ENCODE measurements at places on chromosomes 7 and 10.

GRCh38 chr10:2214092-2214491 is 476.8 kb upstream of the ADARB2 start:
- no peak for DNase-seq

DNA sequence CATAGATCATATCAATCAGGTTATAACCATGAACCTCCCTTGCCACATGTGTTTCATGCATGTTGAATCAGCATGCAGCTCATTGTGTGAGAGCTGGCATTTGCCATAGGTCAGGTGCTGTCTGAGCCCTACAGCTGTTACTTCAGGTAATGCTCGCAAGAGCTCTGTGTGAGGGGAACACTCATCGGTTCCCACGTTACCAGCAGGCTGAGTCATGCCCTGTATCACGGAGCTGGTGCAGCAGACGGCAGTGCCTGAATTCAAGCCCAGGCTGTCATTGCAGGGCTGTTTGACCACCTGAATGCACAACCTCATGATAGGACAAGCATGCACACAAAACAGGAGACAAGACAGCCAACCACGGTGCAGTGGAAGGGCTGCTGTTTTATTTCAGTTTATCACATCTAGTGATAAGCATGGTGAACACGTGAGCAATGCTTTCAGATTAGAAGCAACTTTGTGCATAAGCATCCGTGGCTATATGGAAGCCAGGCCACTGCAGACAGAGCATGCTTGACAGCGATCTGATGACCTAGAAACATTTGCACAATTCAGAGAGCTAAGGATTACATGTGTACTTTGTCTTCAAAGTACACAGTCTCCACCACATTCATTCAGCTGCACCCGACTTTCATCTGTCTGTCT is 56.4 kb upstream of the PFKP start:
- DNase-seq = no peak

GRCh38 chr10:68601501-68602265 is 41.5 kb downstream of the TET1 start:
- DNase-seq = no peak

DNA sequence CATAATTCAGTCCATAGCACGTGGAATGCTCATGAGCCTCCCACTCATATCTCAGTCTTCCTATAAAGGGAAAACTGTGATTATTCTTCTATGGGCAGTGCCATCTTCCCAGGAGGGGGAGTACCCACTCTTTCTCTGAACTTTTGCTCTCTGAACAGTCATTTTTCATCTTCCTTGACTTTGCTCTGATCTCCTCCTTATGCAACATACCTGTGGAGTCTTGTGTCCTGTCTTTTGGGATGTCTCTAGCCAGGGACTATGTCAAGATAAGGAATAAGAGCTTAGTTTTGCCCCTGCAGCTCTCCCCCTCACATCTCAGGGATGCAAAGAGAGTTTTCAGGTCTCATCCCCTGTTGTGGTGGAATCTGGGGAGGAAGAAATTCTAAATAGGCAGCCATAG is 27.6 kb downstream of the LSMEM1 start:
- no peak for DNase-seq

- DNase-seq = no peak
Measured at GRCh38 chr7:68770649-68771048, 827.6 kb upstream of the AUTS2 start.

- DNase-seq = no peak
Measured at GRCh38 chr10:73975388-73975787, 22.5 kb upstream of the VCL start.

- DNase-seq = no peak
Measured at GRCh38 chr7:48511080-48511479, 339.8 kb downstream of the ABCA13 start.

GRCh38 chr10:97883092-97883485 is 33.4 kb downstream of the GOLGA7B start:
- DNase-seq = no peak

- DNase-seq = no peak
Measured at GRCh38 chr10:30384701-30385201, 35.7 kb upstream of the MTPAP start.

DNA sequence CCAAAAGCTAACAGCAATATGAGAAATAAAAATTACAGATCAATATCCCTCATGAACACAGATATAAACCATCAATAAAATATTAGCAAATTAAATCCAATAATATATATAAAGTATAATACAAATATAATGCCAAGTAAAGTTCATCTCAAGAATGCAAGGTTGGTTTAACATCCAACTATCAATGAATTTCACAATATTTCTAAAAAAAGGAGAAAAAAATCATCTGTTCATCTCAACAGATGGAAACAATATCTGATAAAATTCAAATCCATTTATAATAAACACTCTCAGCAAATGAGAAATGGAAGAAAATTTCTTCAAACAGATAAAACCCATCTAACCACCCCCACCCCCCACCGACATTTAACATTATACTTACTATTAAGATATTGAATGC is 86.9 kb downstream of the SIRT1 start:
- no peak for DNase-seq

DNA sequence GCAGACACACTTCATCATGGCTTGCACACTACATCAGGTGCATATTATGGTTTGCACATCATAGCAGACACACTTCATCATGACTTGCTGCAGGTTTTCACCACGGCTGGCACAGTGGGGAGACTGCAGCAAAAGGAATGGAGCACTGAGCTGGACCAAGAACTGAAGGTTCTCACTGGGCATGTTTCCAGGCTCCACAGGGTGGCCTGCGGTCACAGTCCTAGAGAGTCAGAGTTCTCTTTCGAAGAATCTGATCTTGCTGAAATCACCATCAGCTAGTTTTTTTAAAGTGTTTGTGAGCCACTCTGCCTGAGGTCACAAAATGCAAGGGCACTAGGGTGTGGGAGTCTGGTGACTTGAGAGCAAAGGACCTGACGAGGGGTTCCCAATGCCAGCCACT is 140.4 kb upstream of the NPY start:
- DNase-seq = no peak

- no peak for DNase-seq
Measured at GRCh38 chr7:80106498-80107113, 28.0 kb upstream of the GNAI1 start.

- DNase-seq = no peak
Measured at GRCh38 chr7:127798769-127799372, 146.9 kb downstream of the SND1 start.

DNA sequence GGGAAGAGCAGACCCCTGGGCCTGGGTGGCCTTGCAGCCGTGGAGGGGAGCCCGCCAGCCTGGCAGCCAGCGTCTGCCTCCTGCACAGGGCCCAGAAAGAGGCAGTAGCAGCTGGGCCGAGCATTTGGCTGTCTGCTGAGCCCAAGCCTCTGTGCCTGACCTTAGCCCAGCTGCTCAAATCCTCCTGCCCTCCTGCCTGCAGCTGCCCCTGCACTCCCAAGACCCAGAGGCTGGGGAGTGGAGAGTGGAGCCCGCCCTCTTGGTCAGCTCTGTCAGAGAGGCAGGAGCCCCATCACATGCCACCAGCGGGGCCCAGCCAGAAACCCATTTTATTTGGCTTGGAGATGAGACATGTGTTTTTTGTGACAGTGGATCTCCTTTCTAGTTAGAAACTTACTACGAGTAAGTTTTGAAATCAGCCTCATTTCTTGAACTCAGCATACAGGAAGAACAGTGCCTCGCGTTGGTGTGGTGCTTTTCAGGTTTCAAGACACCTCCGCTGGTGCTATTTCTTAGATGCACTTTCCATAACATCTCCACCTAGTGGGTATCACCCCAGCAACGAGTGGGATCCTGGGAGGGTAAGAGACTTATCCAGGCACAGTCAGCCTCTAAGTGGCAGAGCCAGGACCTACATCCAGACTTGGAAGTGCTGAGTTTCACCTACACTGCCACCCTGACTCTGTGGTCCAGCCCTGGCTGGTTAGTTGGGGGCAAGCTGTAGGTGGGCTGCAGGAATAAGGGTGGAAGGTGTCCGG is 477.1 kb downstream of the RPS24 start:
- DNase-seq = no peak

DNA sequence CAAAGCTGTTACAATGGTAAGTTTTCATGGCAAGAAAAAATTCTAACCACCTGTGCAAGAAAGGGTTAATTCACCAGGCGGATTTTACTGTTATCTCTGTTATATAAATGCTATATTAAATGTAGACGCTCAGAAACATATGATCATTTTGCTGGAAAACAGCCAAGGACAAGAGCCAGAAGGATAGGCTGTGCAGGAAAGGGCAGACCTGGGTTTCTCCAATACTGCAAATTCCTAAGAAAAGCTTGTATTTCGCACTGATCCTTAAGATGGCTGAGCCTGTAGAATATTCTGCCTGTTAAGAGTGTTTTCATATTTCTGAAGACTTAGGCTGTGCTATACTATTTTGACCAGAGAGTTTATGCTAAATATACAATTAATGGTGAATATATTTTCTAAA is 564.1 kb upstream of the KCND2 start:
- DNase-seq = no peak

- DNase-seq = peak; percentile 94
Measured at GRCh38 chr7:66047426-66047825, 28.2 kb upstream of the ASL start.

DNA sequence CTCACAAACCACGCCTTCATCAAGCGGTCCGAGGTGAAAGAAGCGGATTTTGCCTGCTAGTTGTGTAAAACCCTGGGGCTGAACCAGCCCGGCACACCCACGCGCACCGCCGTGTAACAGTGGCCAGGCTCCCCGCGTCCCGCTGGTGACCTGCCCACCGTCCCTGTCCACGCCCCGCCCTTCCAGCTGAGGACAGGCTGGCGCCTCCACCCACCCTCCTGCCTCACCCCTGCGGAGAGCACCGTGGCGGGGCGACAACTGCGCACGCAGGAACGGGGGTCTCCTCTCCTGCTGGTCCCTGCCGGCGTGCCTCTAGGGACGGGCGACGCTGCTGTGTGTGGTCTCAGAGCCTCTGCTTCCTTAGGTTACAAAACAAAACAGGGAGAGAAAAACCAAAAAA is 16.9 kb upstream of the TSPAN33 start:
- no peak for DNase-seq

- no peak for DNase-seq
Measured at GRCh38 chr7:16587129-16587528, 58.4 kb downstream of the ANKMY2 start.

GRCh38 chr7:73565675-73566340 is 8.3 kb upstream of the BCL7B start:
- DNase-seq = no peak

GRCh38 chr7:27147199-27148030 is at the start of gene HOXA6:
Gene HOXA6 (minus strand): TSS chr7:27147774. CDS start chr7:27147749, 25 bp downstream.
- DNase-seq = no peak

DNA sequence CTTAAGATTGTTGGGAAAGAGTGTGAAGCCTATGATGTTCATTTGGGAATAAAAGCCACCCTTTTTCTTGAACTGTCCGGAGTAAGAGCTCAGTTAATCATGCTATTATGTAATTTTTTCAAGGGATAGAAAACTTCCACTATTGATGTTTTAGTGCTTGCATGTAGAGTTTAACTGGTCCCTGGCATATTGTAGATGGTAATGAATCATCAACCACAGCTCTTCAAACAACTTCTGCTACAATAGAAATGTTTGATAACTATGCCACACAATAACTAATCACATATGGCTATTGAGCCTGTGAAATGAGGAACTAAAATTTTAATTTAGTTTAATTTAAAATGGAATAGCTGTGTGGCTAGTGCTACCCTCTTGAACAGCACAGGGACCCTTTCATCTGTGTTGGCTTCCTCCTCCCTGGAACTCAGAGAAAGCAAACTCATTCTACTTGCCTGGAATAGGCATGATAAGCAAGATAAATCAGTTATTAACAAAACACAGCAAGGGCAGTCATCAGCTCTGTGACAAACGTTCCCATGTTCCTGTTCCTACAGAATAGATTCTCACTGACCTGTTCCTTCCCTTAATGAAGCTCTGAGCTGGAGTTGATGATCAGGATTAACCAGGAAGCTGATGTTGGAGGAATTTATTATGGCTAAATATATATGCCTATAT is 4.9 kb upstream of the SRI start:
- peak; percentile 54 for DNase-seq

- no peak for DNase-seq
Measured at GRCh38 chr7:4699841-4700240, 17.7 kb downstream of the FOXK1 start.

DNA sequence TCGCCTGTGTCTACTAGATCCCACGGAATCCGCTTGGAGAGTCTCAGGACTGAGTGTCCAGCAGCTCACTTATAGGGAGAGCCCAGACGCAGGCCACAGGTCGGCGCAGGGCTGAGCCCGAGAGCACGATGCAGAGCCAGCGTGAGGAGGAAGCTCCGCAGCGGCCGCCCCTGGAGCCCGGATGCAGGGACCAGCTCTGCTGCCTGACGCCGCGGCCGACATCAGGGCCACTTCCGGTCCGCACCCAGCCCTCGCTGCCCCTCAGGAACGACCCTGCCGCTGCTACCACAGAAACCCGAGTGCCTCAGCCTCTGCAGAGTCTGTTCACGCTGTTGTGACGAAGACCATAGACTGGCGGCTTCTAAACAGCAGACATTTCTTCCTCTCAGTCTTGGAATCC is 275.8 kb upstream of the PPP2R2D start:
- no peak for DNase-seq

- DNase-seq = no peak
Measured at GRCh38 chr7:18421297-18422002, 74.1 kb upstream of the HDAC9 start.

GRCh38 chr7:101869026-101869900 is 51.8 kb downstream of the CUX1 start:
- no peak for DNase-seq

GRCh38 chr10:61354401-61354975 is 98.7 kb downstream of the TMEM26 start:
- no peak for DNase-seq

DNA sequence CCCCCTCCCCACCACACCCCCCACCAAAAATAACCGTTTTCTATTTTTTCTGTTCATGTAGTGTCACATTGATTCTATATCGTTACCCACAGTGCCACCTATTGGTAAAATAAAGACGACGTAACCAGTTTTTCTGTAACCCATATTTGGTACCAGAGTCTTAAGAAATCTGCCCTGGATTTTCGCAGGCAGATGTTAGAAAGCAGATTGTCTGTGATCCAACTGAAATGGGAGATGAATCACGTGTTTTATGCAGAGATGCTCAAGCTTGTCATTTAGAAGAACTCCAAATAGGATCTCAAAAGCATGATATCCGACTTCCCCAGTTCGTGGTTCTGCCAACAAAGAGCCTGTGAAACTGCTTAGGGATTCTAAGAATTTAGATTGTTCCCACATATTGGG is 261.1 kb upstream of the CSTF2T start:
- DNase-seq = peak; percentile 7

- DNase-seq = no peak
Measured at GRCh38 chr10:76396134-76396533, 964.7 kb downstream of the LRMDA start.

DNA sequence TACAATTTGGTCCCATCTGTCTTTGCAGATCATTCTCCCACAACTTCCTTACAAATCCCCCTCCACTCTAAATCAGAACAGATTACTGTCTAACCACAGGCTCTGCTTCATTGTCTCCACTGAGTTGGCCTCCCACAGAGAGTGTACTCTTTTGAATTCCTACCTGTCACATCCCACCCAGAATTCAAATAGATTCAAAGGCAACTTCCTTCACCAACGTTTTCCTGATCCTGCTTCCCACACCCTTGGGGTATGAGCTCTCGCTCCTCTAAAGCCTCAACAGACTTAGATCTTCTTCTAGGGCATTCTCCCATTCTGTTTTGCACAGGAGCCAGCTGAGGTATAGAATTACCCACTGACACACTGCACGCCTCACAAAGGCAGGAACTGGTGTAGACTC is 197.8 kb upstream of the CDCA7L start:
- DNase-seq = no peak

GRCh38 chr10:93390306-93391090 is 91.6 kb downstream of the MYOF start:
- DNase-seq = no peak

GRCh38 chr10:74642901-74643595 is 183.4 kb upstream of the KAT6B start:
- no peak for DNase-seq

- no peak for DNase-seq
Measured at GRCh38 chr7:5453566-5454075, 30.0 kb upstream of the TNRC18 start.

Data from NCI-H226 (cell line).